T-helper 1 cell (primary cell): ENCODE measurements at places on chromosomes 6 and 20.

GRCh38 chr6:89385156-89385667 lies 26.9 kb downstream of the RRAGD start:
- no peak for DNase-seq

DNA sequence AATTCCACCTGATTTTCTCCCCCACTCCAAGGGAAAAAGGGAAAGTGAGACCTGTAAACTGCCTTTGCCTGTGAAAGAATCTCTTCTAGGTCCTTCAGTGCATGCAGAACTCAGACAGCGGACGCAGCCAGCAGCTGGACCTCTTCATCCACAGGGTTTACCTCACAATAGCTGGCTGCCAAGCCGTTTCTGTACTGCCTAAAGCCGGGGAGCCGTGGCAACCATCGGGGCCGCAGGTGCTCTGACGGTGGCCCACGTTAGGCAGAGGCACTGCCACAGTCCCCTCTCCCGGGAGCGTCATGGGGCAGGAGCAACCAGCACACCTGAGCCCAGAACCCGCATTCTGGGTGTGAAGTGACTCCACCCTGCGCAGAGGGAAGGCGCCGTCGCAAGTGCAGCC lies 206.1 kb downstream of the TTLL2 start:
- no peak for DNase-seq

GRCh38 chr6:41546866-41547798 lies 951 bp downstream of the FOXP4 start:
- DNase-seq = no peak

DNA sequence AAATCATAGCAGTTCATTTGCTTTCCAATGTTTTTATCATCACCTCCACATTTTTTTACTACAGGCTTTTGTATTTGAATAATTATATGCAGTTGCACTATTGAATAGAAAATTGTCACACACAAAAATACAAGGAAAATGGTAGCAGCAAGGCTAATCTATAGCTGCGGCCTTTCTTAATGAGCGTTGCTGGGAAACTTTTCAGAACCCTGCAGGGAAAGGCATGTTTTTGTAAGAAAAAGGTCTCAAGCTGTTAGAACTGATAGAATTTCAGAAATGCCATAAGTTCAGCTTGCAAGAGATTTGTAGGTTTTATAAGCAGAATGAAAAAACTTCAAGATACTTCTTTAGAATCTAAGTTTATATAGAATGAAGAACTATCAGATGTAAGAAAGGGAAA lies 535.8 kb downstream of the LMBRD1 start:
- no peak for DNase-seq

DNA sequence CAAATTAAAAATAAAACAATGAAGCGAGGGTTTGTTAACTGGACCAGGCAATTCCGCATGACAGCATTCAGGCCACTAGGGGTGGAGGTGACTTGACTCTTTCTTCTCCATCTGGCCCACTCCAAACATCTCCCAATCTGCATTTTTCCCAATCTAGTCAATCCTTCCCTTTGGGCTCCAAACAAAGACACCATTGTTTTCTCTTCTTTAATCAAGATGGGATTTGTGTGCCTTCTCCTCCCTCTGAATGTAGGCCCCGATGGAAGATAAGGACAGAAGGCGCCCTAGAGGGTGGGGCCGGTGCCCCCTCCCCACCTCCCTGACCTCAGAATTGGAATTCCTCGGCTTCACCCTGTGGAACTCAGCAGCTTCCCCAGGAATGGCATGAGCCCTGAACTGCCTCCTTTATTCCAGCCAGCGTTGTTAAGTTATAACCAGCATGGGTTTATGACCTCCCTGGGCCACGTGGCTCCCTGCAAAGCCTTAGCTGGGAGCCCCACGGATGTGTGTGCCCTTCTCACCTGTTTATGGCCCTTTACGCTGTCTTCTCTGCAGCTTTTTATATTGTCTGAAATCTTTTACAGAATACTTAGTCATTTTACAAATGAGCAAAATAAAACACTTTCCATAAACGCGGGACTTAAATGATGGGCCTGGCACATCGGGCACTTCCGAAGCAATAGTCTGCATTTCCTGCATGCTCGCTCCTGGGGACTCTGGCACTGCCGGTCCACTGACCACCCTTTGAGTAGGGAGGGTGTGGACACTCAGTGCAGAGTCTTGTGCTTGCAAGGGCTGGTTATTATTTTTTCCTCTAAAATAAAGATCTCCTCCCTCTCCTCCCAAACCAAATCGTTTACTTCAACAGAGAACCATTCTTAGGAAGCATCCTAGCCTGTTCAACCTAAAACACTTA lies 24.5 kb downstream of the OVOL2 start:
- no peak for DNase-seq

DNA sequence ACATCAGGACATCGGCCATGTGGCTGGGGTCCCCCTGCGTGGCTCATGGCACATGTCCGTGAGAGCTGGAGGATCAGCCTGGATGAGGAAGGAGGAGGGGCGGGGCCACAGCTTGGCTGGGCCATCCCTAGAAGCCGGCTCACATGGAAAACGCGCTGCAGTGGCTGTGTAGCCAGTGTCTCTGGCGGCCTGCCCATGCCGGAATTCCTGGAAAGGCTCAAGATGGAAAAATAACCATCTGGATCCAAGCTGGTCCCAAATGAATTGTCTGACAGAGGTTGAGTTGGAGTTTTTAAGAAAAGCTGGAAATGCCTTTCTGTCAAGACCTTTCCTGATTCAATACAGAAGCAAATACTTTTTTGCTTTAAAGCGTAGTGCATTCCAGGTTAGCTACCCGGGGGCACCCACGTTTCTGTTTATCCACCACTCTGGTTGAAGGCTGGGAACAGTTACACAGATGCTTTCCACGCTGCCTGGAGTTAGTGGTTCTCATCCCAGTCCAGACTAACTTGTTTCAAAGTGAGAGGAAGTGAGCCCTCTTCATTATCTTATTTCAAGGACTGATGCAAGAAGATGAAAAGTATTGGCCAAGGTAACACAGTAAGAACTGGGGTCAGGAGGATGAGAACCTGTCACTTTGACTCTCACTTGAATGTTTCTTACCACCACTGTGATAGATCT lies 99.0 kb downstream of the GMPR start:
- DNase-seq = no peak

DNA sequence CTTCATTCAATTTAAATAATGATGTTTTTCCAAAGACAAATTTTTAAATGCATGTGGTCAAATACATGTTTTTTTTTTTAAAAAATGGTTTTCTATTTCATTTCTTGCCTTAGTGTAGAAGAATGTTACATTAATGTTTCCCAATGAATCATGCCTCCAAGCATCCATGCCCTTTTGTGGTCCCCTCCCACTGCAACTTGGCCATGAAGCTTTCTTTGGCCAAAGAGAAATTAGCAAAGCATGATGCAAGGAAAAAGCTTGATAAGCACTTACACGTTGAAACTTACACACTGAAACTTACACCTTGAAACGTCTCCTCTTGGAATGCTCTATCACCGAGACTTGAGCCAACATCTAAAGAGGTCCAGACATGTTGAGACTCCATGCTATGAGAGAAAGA lies 93.0 kb upstream of the ELOVL5 start:
- DNase-seq = no peak
